ENCODE measurements at places on chromosomes 5 and 9.

GRCh38 chr9:68470067-68470466 is 70.6 kb downstream of the TMEM252 start:
- no peak for DNase-seq

- DNase-seq, result no peak
Measured at GRCh38 chr5:96638561-96638960, 23.6 kb upstream of the CAST start.

GRCh38 chr5:152144556-152144955 is 219.9 kb upstream of the GLRA1 start:
- no peak for DNase-seq

GRCh38 chr9:82466616-82467260 is 478.2 kb downstream of the SPATA31D1 start:
- DNase-seq, result no peak

Measured in GOT3 (cell line).